ENCODE measurements at places on chromosomes 2 and 18.

GRCh38 chr18:3485153-3486149, 35.5 kb downstream of the TGIF1 start:
- no peak for DNase-seq

GRCh38 chr2:200796561-200796960, 15.1 kb upstream of the BZW1 start:
- no peak for DNase-seq

DNA sequence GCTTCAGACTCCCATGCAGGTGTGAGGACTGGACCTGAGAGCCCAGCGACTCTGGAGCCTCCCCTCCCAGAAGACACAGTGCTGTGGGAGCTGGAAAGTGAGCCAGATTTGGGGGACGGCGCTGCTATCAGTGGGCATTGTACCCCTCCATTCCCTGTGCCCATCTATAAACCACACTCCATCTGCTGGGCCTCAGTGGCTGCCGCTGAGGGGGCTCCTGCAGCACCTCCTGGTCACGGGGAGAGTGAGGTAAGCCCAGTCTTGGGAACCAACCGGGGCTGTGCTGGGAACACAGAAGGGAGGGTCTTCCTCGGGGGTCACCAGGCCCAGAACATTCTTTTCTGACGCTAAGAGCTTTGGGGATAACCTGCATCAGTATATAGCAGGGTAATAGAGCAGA, 9.5 kb downstream of the PSD4 start:
- no peak for DNase-seq

- DNase-seq, result no peak
Measured at GRCh38 chr18:9418047-9418690, 57.1 kb upstream of the RALBP1 start.

DNA sequence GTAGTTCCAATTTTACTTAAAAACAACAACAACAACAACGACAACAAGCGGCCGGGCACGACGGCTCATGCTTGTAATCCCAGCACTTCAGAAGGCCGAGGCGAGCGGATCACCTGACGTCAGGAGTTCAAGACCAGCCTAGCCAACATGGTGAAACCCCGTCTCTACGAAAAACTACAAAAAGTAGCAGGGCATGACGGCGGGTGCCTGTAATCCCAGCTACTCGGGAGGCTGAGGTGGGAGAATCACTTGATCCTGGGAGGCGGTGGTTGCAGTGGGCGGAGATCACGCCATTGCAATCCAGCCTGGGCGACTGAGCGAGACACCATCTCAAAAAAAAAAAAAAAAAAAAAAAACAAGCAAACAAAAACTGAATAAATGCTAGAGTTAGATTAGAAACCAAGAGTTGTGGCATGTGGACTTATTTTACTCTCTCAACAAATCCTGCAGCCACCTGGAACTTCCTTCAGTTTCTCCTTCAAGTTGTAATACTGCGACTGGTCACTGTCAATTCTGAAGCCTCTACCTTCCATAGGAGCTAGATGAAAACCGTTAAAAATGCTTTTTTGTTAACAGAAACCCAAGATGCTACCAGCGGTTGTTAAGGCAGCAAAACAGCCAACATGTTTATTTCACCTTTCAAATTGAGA, 1.3 kb downstream of the ATP5F1A start:
- DNase-seq, result peak; percentile 31

DNA sequence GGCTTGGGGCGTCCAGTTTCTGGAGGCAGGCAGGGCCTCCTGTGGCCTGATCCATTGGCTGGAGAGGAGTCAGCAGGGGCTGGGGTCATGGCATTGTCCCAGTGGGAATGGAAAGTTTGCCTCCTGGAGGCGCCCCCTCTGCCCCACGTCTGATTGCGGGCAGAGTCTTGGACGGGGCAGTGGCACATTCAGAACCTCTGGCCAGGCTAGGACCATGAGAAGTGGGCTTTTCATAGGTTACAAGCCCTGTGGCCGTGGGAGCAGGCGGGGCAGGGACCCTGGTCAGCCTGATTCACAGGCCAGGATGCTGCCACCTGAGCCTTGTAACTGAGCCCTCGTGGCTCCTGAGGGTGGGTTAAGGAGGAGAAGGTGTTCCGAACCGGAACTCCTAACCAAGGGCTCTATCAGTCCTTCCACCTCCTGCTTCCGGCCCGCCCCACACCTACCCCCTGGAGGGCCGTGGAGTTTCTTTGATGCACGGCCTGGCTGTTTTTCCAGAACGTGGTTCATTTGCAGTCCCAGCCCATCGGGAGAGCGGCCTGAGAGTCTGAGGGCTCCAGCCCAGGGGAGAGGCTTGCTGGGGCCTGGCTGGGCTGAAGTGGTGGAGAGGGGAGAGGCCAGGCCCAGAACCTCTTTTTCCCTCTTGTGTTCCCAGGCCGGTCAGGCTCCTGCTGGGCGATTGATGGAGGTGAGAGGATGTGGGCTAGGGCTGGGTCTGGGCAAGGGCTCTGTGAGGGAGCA, 43.9 kb upstream of the PLB1 start:
- DNase-seq, result no peak

DNA sequence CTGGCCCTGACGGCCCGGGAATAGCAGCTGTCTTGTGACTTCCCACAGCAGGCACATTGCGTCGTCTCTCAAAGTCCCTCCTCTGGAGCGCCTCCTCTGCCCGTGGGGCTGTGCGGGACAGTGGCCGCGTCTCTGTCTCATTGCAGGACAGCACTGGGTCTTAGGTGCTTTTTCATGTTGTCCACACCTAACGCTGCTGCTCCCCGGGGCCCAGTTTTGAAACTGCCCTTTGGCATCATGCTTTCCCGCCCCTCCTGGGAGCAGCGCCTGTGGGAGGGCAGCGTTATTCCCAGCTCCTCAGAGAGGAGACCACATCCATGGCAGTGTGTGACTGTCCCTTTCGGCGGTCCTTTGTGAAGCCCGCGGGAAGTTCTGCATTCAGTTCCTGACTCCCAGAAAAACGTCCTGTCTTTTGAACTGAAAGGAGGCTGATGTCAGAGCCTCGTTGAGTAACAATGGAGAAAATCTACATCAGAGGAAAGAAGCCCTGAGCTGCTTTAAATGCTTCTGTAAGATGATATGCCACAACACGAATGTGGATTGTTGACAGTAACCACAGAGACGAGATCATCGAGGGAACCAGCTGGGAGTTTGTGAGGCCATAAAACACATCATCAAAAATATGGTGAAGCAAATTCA, 226.0 kb downstream of the FAM210A start:
- DNase-seq, result peak; percentile 86
